Right renal cortex interstitium (tissue), 3 donors: ENCODE measurements at places on chromosomes 6 and 20. TPM values are rescaled to one million over a fixed set of nuclear protein-coding genes. Genes with fewer than 3 reads are reported as not detected.

Gene POLH
- polyA plus RNA-seq = 21.5 TPM

Gene MCCD1
- 17.7 TPM for polyA plus RNA-seq

DNA sequence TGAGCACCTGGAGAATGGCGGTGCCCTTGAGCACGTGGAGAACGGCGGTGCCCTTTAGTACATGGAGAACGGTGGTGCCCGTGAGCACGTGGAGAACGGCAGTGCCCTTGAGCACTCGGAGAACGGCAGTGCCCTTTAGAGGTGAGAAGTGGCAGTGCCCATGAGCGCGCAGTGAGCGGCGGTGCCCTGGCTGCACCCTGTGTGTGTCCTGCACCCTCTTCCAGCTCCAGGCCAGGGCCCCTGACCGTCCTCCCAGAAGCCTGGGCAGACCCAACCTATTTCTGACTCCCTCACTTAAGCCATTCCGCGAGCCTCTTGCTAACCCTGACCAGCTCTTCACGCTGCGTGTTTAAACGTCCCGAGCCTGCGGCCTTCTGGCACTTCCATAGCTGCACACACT is 151.3 kb downstream of the DLL1 start:
- no peak for DNase-seq

DNA sequence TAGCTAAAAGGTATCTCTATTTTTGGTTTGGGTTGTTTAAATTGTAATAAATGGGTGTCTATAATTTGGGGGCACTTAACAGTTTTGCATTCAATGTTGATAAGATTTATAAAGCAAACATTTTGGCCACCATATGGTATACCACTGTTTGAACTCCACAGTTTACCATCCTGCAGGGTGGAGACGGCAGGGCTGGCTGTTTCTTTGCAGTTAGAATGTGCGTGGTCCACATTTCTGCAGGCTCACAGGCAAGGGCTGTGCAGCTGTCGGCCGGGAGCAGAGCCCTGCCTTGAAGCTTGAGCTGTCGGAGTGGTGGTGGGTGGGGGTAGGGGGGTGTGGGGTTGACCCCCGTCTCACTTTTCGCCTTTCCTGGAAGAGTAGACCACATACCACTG is 135.9 kb downstream of the CDH4 start:
- no peak for DNase-seq

DNA sequence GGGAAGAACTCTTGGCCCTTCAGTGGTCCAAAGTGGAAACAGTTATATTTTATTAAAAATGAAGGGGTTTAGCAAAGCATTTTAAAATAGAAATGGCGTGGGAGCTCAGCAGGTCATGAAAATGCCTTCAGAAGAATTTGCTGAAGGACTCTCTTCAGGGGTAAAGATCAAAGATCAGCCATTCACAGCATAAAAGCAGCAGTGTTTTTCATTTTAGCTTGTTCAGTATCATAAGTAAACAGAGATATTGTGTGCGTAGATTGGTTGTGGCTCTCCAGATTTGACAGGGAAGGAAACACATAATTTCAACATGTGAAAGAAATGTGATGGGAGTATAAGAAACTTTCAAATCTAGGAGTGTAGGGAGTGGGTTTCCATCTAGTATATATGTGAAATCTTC is 519.2 kb upstream of the MAP3K7 start:
- DNase-seq = no peak

GRCh38 chr6:44001318-44002066 is 125.8 kb downstream of the MRPL14 start:
- no peak for DNase-seq

GRCh38 chr6:87210979-87211378 is 55.6 kb downstream of the ZNF292 start:
- no peak for DNase-seq
